Upper lobe of right lung (tissue), 1 donor: ENCODE measurements at places on chromosomes 13 and 19.

DNA sequence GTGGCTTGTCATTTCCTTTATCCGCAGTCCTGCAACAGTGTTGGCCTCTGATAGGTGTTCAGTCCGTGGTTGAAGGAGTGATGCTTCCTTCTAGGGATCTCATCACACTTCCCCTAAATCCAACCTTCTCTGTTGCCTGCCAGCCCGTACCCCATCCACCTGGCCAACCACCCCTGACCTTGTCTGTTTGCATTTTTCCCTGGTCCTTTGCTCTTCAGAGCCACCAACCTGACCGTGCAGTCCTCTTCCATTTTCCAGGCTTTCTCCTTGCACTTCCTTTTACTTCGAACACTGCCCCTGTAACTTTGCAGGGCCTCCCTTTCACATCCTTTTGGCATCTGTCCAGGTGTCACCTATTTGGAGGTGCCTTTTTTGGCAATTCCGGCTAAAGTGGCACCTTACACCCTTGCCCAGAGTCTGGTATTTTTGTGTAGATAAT is 696 bp downstream of the ZNF460 start:
- no peak for DNase-seq

- DNase-seq = no peak
Measured at GRCh38 chr19:12997179-12997966, 2.1 kb downstream of the NFIX start.

DNA sequence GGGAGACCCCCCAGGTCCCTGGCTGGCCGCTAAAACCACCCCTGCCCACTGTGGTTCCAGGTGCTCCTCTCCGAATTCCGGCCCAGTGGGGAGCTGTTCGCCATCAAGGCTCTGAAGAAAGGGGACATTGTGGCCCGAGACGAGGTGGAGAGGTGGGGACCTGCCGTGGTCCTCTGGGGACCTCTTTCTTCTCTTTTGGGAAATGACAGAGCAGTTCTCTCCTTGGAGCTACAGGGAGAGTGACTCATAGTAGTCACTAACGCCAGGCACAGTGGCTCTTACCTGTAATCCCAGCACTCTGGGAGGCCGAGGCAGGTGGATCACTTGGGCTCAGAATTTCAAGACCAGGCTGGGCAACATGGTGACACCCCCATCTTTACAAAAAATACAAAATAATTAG is 7.3 kb downstream of the PTGER1 start:
- no peak for DNase-seq

DNA sequence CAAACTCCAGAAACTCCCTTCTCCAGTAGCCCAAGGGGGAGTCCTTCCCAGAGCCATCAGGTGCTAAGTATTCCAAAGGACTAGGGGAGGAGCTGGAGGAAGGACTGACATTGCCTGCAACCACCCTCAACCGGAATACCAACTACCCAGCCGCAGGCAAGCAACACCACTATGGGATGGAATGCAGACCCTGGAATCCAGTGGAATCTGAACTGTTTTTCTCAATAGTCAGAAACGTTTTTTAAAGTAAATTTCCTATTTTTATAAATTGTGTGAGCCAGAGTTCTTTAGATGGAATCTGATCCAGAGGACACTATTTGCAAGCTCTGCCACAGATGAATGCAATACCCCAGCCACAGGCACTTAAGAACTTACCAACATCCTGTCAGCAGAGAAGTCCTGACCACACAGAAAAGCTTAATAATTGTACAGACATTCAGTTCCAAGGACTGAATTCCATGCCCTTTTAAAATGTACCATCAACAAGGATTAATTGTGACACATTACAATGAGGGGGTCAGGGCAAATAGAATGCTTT is 92.1 kb downstream of the USP12 start:
- DNase-seq = no peak

- no peak for DNase-seq
Measured at GRCh38 chr19:40274585-40275544, 10.3 kb downstream of the AKT2 start.

DNA sequence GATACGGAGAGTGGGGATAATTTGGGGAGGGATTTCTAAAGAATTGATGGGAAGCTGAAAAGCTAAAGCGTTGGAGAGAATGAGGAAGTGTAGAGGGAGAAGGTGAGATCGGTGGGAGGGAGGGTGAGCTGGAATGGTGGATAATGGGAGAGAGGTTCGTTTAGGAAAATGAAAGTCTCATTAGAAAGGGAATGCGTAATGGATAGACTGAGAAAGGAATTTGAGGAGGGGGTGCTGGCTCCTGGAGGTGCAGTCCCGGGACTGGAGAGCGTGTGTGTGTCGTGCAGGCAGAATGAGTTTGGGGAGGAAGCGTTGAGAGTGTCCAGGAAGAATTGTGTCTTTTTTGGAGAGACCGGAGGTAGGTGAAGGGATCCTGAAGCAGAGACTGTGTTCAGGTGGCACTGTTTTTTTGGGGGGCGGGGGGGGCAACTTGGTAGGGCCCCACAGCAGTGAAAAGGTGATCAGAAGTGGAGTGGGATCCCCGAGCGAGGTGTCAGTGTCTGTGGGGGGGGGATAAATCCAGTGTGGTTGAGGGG is 1.4 kb downstream of the ACTN4 start:
- DNase-seq = no peak

GRCh38 chr19:49889687-49890348 is 6.9 kb downstream of the IL4I1 start:
- DNase-seq = peak; percentile 89

GRCh38 chr19:38079926-38080380 is 144.1 kb downstream of the DPF1 start:
- no peak for DNase-seq

DNA sequence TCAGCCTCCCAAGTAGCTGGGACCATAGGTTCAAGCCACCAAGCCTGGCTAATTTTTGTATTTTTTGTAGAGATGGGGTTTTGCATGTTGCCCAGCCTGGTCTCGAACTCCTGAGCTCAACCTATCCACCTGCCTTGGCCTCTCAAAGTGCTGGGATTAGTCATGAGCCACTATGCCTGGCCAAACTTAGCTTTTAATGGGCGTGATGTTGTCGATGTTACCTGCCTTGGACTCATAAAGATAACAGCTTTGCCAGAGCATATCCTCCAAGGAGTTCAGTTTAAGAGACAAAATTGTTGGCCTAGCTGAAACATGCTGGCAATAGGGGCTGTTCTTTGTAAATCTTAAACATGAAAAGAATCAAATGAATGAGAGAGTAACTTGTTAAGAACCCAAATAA is 13.1 kb downstream of the POLR1D start:
- no peak for DNase-seq

- DNase-seq = no peak
Measured at GRCh38 chr13:43054803-43055802, 31.7 kb downstream of the DNAJC15 start.

DNA sequence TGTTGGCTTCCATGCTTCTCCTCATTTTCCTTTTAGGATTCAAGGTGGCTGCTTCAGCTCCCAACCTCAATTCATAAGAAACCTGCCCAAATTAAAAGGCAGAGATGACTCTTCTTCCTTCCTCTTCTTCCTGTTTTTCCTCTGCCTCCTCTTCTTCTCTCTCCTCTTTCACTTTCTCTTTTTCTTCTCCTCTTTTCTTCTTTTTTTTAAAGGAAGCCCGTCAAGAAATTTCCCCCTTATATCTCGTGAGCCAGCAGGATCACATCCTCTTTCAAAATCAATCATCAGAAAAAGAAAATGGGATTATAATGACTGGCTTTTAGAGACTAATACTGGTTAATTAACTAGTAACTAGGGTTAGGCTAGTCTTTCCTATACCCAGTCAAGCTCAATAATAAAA is 220.3 kb downstream of the NBEA start:
- no peak for DNase-seq

- DNase-seq = no peak
Measured at GRCh38 chr13:101621099-101621498, 168.6 kb downstream of the ITGBL1 start.

DNA sequence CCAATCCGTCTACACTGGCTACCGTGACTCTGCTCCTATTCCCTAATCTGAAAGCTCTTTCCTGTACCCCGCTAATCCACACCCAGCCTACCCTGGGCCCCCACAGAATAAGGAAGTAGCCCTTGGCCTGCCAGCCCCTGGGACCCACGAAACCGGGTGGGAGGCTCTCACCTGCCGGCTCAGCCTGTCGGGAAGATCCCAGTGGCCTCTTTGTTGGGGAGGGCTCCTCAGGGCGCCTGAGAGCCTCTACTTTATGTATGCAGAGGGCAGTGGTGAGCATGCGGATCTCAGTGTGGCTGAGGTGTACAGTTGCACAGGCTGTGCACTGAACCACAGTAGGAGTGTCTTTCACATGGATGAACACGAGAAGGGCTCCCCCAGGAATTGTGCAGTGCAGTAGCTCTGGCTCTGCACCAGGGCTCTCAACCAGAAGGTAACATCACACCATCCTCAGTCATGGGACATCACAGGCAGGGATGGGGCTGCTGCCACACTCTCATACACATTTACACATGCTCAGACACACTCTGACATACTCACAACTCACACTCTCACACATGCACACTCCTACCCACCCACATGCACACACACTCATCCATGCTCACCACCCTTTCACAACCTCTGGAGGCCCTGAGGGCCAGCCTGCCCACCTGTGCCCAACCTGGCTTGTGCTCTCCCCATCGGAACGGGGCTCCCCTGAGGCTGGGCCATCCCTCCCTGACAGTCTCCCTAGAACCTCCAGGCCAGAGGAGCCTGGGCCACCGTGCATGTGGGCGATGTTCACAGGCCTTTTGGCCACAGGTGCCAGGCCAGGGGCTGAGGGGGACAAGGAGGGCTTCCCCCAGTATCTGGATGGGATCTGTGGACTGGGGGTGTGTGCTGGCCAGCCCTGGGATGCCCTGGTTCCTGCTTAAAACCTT is 135.0 kb downstream of the URI1 start:
- peak; percentile 55 for DNase-seq

- DNase-seq = no peak
Measured at GRCh38 chr13:80618781-80619180, 277.9 kb upstream of the SPRY2 start.

GRCh38 chr13:79522583-79522982 is 41.6 kb downstream of the NDFIP2 start:
- no peak for DNase-seq

- DNase-seq = no peak
Measured at GRCh38 chr19:5987077-5987818, 9.3 kb upstream of the RANBP3 start.

DNA sequence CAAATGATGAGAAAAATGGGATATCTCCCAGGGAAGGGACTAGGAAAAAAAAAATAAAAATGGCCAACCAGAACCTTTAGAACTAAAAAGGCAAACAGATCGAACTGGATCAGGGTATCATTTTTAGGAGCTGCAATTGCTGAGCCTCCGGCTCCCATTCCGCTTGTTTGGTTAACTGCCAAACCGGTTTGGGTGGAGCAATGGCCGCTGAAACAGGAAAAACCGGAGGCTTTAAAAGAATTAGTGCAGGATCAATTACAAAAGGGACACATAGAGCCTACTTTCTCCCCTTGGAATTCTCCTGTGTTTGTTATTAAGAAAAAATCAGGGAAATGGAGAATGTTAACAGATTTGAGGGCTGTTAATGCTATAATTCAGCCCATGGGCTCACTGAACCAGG is 12.7 kb upstream of the ZNF443 start:
- DNase-seq = no peak

DNA sequence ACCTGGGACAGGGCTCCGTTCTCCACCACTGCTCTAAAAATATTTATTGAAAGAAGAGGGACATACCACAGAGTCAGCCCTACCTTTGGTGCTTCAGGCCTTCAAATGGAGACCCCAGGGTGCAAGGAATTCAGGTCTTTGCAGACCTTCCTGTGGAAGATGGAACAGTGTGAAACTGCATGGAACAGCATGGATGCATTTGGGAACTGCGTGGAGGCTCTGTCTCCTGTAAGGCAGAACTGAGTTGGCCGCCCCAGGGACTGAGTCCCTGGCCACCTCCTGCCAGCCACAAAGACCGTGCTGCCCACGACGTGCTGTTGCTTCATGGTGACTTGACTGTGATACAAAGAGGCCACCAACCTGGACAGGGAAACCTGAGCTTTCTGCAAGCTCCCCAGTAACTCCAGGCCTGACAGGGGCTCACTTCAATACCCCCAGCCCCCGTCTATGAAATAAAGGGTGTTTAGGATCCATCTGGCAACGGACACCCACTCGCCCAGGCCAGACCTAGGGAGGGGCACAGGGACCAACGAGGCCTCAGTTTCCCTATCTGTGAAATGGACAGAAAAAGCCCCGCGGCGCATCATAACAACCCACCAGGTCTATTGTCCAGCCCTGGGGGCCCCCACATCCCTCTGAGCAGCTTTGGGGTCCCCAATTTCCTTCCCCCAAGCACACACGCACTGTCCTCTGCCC is 58.6 kb upstream of the KLF2 start:
- DNase-seq = no peak

GRCh38 chr13:32910530-32910929 is 105.7 kb upstream of the KL start:
- DNase-seq = no peak

DNA sequence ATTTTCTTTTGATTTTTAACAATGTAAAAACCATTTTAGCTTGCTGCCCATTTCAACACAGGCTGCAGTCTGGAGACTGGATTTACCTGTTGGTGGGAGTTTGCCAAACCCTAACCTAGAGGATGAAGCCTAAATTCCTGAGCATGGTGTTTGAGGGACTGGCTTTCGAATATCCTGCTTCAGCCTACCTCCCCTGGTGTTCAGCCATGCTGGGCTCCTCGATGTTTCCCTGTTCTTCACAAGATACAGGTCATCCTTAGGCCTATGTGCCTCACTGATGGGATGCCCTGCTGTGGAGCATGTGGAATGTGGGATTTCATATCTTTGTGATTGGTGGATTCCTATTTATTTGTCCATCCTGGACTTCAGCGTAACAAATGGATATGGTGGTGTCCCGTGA is 20.4 kb upstream of the ERCC5 start:
- DNase-seq = no peak

GRCh38 chr19:5125797-5126497 is 157.0 kb downstream of the KDM4B start:
- no peak for DNase-seq

- no peak for DNase-seq
Measured at GRCh38 chr19:3932931-3933810, at the start of gene NMRK2. Gene NMRK2 (plus strand): TSS chr19:3933069. CDS start chr19:3933672, 603 bp downstream.

DNA sequence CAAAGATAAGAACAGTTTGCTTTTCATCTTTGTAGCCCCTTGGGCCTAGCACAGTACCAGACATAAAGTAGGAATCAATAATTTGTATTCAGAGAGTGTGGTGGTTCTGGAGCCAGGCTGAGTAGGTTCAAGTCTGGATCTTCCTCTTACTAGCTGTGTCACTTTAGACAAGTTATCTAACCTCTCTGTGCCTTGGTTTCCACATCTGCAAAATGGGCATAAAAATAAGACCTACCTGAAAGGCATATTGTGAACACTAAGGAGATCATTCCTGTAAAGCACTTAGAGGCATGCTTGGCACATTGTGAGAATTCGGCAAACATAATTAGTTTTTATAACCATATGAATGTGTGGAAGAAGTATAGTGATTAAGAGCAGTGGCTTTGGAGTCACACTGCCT is 95.8 kb downstream of the MBNL2 start:
- no peak for DNase-seq
